Muscle of leg (tissue), 16 donors: ENCODE measurements at places on chromosomes 5 and 9. TPM values are rescaled to one million over a fixed set of nuclear protein-coding genes. Genes with fewer than 3 reads are reported as not detected.

DNA sequence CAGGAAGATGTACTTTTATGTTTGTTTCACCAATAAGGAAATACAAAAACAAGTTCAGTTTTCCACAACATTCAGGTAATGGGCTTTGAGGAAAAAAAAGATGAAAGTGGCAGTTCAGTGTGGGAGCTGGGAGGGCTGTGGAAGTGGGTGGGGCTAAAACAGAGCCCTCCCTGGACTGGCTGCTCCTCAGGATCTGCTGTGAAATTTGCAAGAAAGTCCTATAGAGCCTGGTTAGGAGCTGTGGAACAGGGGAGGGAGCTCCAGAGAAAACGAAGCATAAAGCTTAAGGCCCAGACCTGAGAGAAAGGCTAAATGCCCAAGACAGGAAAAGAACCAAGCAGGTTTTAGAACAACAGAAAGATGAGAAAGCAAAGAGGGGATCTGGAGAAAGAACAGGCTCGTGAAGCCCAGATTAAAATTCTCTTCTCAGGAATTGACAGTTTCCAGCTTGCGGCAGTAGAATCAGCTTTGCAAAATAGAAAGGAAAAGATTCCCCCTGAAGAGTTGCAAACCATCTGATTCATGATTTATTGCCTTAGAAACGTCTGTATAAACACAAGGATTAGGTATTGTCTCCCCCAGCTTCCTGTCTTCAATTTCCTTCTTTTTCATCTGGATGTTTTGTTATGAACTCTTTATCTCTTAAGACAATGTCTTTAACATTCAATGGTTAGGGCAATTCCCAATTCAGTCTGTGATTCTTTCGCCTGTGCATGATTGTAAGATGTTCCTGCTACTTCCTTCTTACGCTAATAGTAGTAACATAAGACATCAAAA lies 26.3 kb upstream of the CRHBP start:
- no peak for DNase-seq

DNA sequence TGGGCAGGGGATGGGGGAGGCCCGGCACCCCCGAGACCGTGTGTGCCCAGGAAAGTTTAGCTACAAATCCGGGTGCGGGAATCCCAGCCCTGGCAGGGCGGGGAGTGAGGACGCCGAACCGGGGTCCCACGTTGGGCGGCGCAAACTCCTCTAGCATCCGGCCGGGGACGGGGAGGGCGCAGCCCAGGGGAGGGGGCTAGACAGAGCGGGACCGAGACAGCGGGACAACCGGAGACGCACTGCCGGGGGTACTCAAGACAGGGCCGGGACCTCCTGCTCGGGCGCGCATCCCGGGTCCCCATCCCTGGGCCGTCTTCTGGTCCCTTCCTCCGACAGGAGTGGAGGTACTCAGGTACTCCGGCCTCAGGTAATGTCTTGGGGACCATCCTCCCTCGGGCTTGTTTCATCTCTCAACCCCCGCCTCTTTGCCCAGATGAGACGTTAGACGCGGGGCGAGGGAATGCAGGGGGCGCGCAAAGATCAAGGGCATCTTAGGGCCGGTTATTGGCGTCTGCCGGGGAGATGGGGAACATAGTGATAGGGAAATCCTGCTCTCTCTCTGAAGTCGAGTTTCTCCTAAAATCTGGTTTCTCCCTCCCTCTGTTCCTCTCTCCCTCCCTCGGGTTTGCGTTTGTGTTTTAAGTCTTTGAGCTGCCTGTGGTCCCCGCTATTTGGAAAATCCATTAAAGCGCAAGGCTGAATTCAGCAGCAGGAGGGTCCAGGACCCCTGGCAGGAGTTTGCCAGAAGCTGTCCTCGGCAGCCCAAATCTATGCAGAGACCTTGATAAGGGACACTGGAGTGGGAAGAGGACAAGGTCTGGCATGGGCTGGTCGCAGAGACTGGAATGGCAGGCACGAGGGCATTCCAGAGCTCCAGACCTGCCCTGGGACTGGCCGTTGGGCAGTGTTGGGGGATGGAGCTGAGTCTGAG lies 815 bp downstream of the PDZD2 start:
- DNase-seq = no peak

- no peak for DNase-seq
Measured at GRCh38 chr9:19927560-19927959, 138.7 kb upstream of the SLC24A2 start.

DNA sequence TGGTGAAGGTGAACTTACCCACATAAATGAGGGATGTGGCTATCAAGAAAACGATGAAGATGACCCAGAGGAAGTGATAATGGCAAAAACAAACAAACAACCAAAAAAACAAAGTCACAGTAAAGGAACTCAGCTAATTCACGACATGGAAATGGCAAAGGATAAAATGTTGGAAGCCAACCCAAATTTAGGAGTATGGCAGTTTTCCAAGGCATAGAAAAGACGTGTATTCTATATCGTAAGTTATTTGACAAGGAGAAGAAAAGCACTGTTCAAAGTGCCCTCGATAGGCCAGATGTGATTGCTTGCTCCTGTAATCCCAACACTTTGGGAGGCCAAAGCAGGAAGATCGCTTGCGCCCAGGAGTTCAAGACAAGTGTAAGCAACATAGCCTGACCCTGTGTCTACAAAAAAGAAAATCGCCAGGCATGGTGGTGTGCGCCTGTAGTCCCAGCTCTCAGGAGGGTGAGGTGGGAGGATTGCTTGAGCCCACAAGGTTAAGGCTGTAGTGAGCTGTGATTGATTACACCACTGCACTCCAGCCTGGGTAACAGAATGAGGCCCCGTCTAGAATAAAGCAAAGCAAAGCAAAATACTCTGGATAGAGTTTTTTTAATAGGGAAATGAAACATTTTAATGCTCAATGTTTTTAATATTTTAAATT lies 138.0 kb downstream of the SMARCA2 start:
- no peak for DNase-seq

- DNase-seq = no peak
Measured at GRCh38 chr5:87686975-87687374, 274.2 kb upstream of the CCNH start.

DNA sequence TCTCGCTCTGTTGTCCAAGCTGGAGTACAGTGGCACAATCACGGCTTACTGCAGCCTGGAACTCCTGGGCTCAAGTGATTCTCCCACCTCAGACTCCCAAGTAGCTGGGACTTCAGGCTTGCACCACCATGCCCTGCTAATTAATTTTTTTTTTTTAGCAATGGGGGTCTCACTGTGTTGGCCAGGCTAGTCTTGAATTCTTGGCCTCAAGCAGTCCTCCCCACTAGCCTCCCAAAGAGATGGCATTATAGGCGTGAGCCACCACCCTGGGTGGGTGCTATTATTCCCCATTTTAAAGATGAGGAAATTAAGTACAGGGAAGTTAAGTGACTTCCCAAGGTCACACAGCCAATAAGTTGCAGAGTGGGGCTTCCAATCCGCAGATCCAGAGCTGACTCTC lies 1.7 kb downstream of the NNT start:
- DNase-seq = no peak

DNA sequence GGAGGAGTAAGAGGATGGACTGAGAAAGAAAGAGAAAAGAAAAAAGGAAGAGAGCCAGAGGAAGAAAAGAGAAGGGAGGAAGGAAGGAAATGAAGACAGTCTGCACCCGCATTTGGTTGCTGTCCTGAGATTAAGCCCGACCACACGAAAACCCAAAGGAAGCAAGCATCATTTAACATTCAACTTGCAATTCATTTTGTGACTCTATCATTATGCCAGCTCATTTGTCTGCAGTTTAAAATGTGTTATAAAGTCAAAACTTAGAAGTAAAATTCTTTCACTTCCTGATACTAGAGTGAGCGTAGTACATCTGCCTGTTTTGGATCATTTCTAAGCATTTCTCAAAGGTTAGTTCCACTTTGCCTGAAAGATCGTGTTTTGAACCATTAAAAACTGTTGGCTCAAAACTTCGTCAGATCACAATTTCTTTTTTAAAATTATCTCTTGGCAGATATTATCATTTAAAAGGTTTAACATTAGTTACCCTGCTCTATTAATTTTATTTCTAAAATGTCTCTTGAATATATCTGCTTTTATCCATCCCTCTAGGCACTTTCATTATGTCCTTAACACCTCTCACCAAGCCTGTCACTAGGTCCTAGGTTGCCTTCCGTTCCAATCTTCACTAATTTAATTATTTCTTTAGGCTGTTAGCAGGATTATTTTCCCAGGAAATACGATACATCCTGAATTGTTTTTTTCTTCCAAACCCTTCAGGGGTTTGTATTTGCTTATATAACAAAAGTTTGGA lies 240.9 kb downstream of the TLE4 start:
- peak; percentile 40 for DNase-seq

GRCh38 chr5:153429761-153430380 lies 60.6 kb upstream of the GRIA1 start:
- DNase-seq = peak; percentile 23

Gene ORM2
- not detected for polyA plus RNA-seq

Gene BAAT
- polyA plus RNA-seq = 3.0 TPM

Gene GALNT12
- polyA plus RNA-seq = 4.4 TPM

Gene SVEP1
- 24.8 TPM for polyA plus RNA-seq
